ENCODE measurements at places on chromosomes 3 and 15. TPM values are rescaled to one million over a fixed set of nuclear protein-coding genes. Genes with fewer than 3 reads are reported as not detected.

DNA sequence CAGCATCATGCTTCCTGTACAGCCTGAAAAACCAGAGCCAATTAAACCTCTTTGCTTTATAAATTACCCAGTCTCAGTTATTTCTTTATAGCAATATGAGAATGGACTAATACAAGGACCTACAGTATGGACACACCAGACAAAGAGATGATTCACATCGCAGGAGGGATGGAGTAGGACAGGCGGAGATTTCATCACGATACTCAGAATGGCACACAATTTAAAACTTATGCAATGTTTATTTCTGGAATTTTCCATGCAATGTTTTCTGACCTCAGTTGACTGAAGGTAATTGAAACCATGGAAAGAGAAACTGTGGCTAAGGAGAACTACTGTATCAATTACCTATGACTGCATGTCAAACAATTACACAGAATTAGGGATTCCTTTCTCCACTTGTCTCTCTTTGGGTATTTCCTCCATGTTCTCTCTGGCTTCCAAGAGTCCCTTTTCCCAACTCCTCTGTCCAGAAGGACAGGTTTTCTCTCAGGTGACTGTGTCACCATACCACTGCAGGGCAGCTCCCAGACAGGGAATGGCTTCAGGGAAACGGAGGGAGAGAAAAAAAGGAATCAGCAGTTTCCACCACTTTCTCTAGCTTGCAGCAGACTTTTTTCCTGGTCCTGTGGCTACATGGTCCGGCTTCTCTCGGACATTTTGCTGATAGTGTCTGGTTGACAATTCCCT lies 3.0 kb upstream of the ANO10 start:
- no peak for DNase-seq

- DNase-seq = no peak
Observed at GRCh38 chr15:66153549-66154415, 99.8 kb downstream of the MEGF11 start.

Gene LMAN1L
- polyA plus RNA-seq = not detected

Gene EOGT
- polyA plus RNA-seq = 38.6 TPM

DNA sequence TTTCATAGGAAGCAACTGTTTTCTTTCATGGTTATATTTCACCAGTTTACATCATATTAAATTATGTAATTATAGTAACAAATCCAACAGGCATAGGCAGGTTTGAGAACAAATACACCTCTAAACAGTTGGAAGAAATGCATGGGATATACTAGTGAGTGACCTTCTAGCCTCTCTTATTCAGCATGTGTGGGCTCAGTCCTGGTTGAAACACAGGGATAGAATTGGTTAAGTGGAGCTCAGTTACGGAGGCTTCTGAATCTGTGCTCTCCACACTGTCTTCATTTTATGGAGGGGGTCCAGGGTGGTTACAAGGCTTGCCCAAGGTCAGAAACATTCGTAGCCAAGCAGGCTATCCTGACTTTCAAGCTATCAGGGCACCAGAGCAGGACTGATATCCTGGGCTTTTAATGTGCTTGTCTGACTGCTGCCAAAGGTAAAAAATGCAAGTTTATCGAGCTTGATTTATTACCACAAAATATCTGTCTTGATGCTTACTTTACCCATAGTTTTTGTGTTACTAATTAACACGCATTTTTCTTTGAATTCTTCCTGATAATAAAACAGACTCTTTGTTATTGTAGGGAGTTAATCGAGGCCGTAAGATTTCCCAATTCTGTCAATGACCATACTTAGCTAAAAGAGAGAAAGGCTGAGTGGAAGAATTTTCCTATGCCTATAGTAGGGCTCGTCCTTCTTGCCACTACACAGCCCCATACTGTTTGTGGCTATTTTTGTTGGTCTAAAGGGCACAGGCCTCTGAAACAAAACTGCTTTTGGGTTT lies 89.6 kb downstream of the FILIP1L start:
- DNase-seq = no peak

DNA sequence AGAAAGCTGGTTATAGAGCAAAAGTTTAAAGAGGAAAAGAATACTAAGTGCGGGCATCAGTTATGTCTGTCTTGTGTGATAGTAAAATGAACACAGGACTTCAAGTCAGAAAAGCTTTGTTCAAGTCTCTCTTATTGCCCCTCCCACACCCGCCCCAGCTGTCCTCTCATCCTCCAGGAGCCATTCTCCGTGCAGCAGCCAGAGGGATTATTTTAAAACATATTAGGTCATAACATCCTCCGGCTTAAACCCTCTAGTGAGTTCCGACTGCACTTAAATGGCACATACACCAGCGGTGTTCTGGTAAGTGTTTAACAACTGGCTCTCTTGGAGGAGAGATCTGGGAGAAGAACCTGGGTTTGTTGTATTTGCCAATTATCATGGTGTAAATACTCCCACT lies 104.8 kb upstream of the TNFAIP8L3 start:
- DNase-seq = no peak

DNA sequence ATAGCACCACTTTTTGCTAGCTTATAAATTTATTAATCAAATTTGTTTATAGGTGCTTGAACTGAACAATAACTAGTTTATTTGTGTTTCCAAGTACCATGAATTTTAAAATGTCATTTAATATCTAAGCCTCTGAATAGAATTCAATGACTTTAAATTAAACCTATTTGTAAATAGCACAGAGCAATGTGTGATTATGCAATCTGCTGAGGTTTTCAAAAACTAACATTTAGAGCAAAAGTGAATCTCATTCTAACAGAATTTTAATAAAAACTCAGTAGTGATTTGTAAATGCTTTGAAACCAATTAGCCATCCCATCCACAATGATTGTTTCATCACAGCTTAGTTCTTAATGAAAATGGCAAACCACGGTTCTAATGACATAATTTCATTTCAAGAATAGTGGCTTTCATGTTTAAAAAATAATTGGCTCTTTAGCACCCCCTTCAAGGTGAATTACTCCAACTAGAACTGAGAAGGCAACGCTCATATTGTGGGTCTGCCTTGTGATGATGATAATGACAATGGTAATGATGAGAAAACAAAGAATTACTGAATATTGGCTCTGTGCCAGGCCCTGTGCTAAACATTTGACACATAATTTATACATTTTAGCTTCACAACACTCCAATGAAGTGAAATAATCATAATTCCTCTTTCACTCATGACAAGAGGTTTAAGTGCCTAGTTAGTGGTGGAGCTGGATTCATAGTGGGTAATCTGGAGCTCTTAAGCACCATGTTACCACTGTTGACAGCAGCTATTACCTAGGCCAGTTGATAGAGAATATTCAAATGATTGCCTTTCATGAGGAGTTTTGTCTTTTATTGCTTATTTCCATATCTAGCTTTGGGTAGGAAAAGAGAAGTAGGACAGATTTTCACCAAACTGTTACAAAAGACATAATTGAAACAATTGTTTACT lies 145.7 kb downstream of the RBMS3 start:
- DNase-seq = no peak

GRCh38 chr15:31484986-31485385 lies 158.4 kb downstream of the KLF13 start:
- DNase-seq = no peak

Gene PCOLCE2
- polyA plus RNA-seq = 2.0 TPM

Gene RNF123
- 27.4 TPM for polyA plus RNA-seq

Gene PPP1R14D
- 0.37 TPM for polyA plus RNA-seq

Gene DNAH12
- polyA plus RNA-seq = 6.1 TPM

Measured in right lung (tissue), 10 donors.